ENCODE measurements at places on chromosomes 5 and 9. TPM values are rescaled to one million over a fixed set of nuclear protein-coding genes. Genes with fewer than 3 reads are reported as not detected.

The OLFML2A gene
- 2.4 TPM for total RNA-seq

The NOXA1 gene
- not detected for total RNA-seq

The ADGRV1 gene
- 0.47 TPM for total RNA-seq

The ANKRD31 gene
- 0.02 TPM for total RNA-seq

The TNC gene
- 151 TPM for total RNA-seq

DNA sequence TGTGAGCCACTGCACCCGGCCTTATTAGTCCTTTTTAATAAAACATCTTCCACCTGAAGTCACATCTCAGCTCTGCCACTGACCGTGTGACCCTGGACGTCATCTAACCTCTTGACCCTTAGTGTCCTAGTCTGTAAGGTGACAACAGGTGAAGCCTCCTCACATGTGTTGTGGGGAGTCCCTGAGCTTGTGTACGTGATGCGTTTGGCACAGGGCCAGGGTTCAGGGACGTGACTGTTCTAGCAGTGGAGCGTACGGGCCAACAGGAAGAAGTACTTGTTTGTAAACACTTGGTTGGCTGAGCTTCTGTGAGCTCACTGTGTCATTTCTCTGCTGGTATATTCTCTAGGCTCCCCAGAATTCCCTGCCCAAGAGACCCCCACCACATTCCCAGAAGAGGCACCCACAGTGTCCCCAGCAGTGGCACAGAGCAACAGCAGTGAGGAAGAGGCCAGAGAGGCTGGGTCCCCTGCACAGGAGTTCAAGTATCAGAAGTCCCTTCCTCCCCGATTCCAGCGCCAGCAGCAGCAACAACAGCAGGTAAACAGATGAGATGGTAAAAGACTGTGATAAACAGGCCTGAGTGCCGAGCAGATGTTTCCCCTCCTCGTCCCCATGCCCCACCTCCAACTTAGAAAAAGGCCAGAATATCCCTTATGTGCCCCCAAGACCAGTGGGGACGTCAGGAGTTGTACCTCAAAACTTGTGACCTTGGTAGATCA lies 35.3 kb upstream of the POMT1 start:
- no peak for DNase-seq

DNA sequence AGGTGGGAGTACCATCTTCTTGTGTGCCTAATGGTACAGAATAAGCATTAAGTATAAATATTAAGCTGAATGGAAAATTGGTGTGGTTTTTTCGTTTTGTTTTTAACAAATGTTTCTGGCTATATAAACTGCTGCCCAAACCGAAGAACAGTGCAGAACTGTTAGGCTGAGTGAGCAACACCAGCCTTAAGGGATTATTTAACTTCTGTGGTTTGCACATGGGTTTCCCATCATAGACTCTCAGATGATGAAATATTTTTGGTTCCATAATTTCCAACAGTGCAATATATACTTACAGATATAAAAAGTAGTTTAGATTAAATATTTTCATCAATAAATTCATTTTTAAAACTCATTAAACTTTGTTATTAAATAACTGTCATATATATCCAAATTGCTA lies 16.4 kb downstream of the C5orf63 start:
- no peak for DNase-seq

- DNase-seq: peak; percentile 12
These were observed 121.6 kb downstream of the MEF2C start for GRCh38 chr5:88761269-88761850.

- peak; percentile 5 for DNase-seq
These were observed 107.0 kb downstream of the ZNF354C start for GRCh38 chr5:179166886-179167841.

All from M059J (cell line).